ENCODE measurements at places on chromosomes 4 and X. TPM values are rescaled to one million over a fixed set of nuclear protein-coding genes. Genes with fewer than 3 reads are reported as not detected.
A peak's percentile ranks its signal among the peaks of the same experiment; 100 is the strongest.

GRCh38 chr4:183171484-183172267 is 72.6 kb downstream of the WWC2 start:
- peaks cover 59% of the 10 kb centered on the region for H3K4me1 ChIP-seq
- H3K27ac ChIP-seq = peak overlapping the region; percentile 83
- H3K4me3 ChIP-seq = peak overlapping the region; percentile 58
- no peak for DNase-seq

Gene TBX22
- not detected for total RNA-seq

Gene GPR119
- not detected for total RNA-seq

- DNase-seq = no peak
- no peaks in the 10 kb centered on the region for H3K36me3 ChIP-seq
- no peak overlapping the region for H3K27ac ChIP-seq
- no peak overlapping the region for H3K4me3 ChIP-seq
These were observed 303.3 kb upstream of the TECRL start for GRCh38 chr4:64712590-64712989.

Gene TEX13C
- total RNA-seq = not detected

DNA sequence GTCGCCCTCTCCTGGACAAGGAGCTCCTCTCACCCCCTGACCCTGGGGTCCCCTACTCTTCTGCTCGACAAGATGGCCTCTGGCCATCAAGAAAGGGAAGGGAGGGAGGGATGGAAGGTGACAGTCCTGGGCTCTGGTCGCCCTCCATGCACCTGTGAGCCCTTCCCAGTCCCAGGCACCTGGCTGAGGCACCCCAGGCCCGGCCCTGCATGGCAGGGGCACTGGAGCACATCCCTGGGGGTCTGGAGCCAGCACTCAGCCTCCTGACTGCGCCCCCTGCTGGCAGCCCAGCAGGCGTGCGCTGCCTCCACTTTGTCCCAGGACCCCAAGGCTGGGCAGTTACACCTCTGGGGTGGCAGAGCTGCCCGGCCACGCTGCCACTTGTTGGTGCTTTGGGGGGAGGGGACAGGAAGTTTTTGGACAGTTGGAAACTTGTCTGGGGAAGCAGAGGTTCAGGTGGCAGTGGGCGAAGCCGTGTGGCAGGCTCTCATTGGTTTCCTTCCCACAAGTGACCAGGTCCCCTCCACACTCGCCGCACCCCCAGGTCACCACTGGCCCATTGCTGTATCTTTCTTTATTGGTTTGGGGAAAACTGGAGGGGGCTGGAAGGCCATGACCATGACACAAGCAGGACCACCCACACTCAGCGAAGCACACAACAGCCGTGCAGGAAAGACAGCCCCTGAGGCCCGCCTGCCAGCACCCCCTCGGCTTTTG is 4.3 kb downstream of the PNCK start:
- peaks cover 73% of the 10 kb centered on the region for H3K27me3 ChIP-seq
- H3K4me3 ChIP-seq = no peak overlapping the region
- DNase-seq = peak; percentile 31
- peaks cover 12% of the 10 kb centered on the region for H3K4me1 ChIP-seq

DNA sequence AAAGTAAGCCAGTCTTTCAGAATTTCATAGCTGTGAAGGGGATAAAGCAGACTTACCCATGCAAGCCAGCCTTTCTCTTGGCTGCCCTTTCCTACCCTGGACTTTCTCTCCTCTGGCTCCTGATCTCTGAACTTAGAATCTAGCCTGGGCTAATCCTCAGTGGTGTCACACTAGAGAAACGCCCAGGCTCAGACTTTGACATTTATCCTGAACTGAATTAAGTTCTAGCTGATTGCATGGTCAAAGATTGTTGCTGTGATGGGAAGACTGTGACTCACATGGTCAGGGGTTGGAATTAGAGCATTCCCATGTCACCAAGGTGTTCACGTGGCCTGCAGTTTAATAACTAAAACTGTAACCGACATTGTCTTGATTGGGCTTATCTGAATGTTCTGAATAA is 469.5 kb upstream of the FAT1 start:
- H3K4me1 ChIP-seq = no peaks in the 10 kb centered on the region
- DNase-seq = no peak
- H3K27ac ChIP-seq = no peak overlapping the region
- H3K36me3 ChIP-seq = no peaks in the 10 kb centered on the region
- no peak overlapping the region for H3K4me3 ChIP-seq

DNA sequence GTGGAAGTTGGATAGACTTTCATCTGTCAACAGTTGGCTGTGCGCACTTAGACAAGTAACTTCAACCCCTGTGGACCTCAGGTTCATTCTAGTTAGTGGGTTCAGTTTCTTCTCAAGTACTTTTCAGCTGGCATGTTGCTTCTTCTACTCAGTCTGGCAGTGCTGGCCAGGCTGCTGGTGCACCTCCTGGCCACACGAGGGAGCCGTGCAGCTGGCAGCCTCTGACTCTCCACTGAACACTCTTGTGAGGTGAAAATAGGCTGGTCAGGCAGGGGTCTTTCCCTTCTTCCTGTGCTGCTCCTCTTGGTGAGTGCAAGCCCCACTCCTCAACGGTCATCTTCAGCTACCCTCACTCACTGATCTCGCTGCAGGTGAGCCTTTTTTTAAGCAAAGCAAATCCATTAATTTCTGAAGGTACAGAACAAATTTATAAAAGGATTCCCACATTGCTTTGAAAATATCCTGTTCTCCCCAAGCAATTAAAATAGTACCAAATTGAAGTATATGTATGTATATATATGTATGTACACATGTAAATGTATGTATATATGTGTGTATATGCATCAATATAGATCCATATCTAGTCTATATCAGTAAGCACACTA is 30.6 kb downstream of the LONRF3 start:
- no peaks in the 10 kb centered on the region for H3K36me3 ChIP-seq
- H3K4me1 ChIP-seq = no peaks in the 10 kb centered on the region
- H3K27me3 ChIP-seq = no peaks in the 10 kb centered on the region
- no peak overlapping the region for H3K4me3 ChIP-seq
- H3K27ac ChIP-seq = no peak overlapping the region
- peak; percentile 62 for DNase-seq

Gene MAP9
- total RNA-seq = 9.4 TPM

GRCh38 chr4:119068529-119068962 is 67.1 kb upstream of the MYOZ2 start:
- H3K4me3 ChIP-seq = no peak overlapping the region
- DNase-seq = no peak
- H3K27ac ChIP-seq = no peak overlapping the region
- H3K36me3 ChIP-seq = no peaks in the 10 kb centered on the region
